Fibroblast of mammary gland (primary cell): ENCODE measurements at places on chromosomes 6 and 20.
A peak's percentile ranks its signal among the peaks of the same experiment; 100 is the strongest.

GRCh38 chr6:47769982-47770381, 11.8 kb upstream of the OPN5 start:
- DNase-seq = no peak

DNA sequence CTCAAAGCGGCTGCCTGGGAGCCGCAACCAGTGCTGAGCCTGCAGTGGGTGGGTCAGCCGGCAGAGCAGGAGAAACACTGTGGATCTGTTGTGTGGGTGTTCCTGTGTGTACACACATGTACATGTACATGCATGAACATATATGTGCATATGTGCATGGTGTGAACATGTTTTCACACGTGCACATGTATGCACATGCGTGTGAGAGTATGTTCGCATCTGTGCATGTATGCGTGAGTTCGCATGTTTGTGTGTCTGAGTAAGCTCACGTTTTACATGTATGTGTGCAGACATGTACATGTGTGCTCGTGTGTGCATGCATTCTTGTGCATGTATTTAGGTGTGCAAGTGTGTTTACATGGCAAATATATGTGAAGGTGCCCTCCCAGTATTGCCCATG, 302.6 kb downstream of the CDH4 start:
- DNase-seq = no peak

GRCh38 chr6:137743493-137743892, 123.6 kb upstream of the TNFAIP3 start:
- DNase-seq = no peak

DNA sequence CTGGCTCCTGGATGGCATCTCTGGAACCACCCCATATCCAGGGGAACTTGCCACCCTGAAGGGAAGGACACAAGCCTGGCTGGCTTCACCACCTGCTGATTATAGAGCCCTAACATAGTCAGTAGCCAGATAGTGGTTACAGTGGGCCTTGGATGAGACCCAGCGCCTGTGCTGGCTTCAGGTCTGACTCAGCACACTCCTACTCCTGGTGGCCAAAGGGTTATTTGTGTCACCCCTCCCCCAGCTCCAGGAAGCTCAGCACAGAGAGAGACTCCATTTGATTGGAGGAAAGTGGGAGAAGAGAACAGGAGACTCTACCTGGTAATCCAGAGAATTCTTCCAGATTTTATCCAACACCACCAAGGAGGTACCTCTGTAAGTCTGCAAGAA, 12.8 kb downstream of the SNX14 start:
- peak; percentile 86 for DNase-seq
